ENCODE measurements at places on chromosomes 7 and 10.

DNA sequence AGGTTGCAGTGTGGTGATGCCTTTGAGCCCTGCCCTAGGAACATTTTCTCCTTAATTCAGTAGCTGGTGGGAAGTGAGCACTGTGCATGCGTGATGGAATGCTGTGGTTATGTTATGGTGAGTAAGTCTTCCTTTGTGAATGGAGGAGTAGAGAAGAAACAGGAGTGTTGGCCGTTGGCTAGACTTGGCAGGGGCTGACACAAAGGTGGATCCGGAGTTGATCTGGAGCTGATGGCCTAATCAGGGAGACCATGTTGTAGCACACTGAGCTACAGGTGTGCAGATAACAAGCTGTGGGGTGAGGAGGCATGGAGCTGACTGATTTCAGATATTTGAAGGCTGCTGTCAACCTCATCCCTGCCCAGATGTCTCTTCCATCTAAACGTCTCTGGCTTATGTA is 122.3 kb downstream of the CNNM2 start:
- no peak for DNase-seq

- no peak for DNase-seq
Measured at GRCh38 chr7:132059141-132059540, 502.7 kb upstream of the PODXL start.

DNA sequence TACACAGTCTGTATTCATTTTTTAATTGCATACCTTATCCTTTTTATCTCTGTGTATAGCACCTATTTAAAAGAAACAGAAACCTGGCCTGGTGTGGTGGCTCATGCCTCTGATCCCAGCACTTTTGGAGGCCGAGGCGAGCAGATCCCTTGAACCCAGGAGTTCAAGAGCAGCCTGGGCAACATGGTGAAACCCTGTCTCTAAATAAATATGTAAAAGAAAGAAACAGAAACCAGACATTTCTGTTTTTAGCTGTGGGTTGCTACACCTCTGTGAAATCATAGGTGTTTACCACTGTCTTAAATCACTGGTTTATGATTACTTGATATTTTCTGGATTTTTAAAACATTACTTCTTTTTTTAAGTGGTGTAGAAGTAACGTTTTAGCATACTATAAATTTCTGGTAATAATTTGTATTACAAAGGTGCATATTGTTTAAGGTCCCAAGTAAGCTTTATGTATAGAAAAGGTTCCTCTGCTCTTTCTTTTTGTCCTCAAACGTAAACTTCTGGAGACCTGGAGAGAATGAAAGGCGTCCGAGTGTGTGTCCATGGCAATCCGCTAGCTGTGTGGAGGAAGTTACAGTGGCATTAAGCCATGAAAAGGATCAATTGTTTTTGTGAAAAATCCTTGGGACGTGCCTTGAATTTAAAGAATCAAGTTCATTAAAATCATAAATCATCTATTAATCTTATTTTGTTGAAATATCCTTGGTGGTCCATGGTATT is 41.1 kb downstream of the PTPRZ1 start:
- DNase-seq: no peak

GRCh38 chr10:71326464-71326881 is 7.4 kb downstream of the SLC29A3 start:
- DNase-seq: no peak

- no peak for DNase-seq
Measured at GRCh38 chr10:132806561-132807003, 20.6 kb upstream of the NKX6-2 start.

- DNase-seq: no peak
Measured at GRCh38 chr7:94425546-94425945, 30.9 kb downstream of the COL1A2 start.

- no peak for DNase-seq
Measured at GRCh38 chr10:73584737-73585136, 6.4 kb downstream of the USP54 start.

- no peak for DNase-seq
Measured at GRCh38 chr7:22190736-22191135, 166.2 kb downstream of the RAPGEF5 start.

- no peak for DNase-seq
Measured at GRCh38 chr10:82236084-82236731, 361.2 kb downstream of the NRG3 start.
